CD4-positive, alpha-beta T cell treated with Interleukin-6 for 4 hours (primary cell): ENCODE measurements at places on chromosomes 2 and 18.

DNA sequence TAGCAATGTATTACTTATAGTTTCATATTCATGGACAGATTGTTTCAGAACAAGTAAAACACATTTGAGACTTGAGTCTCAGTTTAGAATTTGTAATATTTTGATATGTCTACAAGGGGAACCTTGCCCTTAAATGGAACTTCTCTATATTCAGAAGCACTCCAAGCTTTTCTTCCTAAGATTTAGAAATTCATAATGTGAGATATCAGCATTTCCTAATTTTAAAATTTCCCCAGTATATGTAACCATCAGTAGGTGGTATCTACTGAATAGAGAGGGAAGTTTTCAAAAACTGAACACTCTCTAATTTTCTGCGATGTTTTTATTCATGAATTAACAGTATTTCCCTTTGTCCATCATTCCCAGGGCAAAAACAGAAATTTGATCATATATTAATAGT is 7.6 kb downstream of the ANKRD62 start:
- DNase-seq, result no peak

DNA sequence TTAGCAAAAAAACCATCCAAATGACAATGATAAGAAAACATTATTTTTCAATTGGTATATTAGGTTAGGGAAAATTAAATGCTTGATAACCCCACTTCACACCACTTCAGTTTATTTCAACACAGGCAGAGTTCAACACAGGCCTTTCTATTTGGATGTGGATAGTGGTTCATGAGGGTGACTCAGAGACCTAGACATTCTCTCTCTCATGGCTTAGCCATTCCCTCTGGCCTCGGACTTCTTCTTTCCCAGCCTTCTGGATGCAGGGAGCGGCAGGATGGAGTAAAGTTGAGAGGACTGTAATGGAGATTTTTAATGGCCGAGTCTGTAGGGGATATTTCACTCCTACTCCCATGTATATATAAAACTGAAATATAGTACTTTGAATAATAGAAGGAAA is 109.7 kb downstream of the CTNNA2 start:
- DNase-seq, result no peak

- DNase-seq, result no peak
Measured at GRCh38 chr2:129117434-129117833, 798.8 kb upstream of the HS6ST1 start.

DNA sequence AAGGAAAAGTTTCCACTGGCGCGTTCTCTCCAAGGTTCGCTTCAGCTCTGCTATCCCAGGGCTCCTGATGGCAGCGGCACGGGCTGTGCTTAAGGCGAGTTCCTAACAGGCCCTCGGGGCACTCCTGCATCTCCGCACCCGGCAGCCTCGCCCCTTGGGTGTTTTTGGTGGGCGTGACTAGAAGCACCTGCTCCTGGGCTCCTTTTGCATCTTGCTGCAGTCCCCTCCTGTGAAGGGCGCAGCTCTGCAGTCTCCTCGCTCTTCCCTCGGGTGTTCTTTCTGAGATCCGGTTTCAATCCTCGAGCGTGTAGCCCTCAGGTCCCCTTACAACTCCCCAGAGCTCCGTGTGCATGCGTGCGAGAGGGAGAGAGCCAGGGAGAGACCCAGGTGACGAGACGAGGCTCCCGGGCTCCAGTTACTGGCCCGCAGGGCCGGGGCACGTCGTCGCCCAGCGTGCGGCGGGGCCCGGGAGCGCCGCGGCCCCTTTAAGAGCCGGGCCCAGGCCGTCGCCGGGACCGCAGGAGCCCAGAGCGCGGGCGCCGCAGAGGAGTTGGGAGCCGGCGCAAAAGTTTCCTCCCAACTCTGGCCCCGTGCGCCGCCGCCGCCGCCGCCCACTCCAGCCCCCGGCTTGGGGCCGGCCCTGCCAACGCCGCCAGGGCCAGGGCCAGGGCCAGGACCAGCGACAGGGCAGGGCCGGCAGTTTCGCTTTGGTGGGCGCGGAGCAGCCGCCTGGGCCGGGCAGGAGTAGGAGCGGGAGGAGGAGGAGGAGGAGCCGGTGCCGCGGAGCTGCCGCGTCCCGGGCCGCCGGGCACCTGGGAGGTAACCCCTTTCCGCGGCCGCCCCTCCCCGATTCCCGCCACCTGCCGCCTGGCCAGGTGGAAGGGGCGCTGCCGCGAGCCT is at the start of gene PARD3B:
Gene PARD3B, plus strand, starts transcription at position 515 of the 900 bp plus-strand sequence. CDS start 525 bp downstream, outside the sequence.
- DNase-seq, result peak; percentile 5

- DNase-seq, result no peak
Measured at GRCh38 chr18:44510390-44510789, 170.3 kb upstream of the SETBP1 start.

- peak; percentile 20 for DNase-seq
Measured at GRCh38 chr2:191014653-191015020, 666 bp upstream of the STAT1 start.

DNA sequence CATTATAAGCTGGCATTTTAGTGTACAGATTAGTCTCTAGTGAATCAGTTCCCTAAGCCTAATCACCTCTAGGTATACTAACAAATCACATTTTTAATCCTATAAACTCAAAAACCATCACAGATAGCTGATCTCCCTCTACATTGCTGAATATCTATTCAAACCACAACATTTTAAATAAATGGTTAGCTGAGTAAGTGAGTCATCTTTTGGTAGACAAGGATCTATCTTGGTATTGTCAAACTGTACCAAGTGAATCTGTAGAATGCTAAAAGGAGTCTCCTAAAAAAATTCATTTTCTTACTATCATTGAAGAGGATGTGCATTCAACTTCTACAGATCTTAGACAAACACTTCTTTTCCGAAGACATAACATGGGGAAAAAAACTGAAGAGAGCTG is 40.7 kb downstream of the INO80D start:
- no peak for DNase-seq

DNA sequence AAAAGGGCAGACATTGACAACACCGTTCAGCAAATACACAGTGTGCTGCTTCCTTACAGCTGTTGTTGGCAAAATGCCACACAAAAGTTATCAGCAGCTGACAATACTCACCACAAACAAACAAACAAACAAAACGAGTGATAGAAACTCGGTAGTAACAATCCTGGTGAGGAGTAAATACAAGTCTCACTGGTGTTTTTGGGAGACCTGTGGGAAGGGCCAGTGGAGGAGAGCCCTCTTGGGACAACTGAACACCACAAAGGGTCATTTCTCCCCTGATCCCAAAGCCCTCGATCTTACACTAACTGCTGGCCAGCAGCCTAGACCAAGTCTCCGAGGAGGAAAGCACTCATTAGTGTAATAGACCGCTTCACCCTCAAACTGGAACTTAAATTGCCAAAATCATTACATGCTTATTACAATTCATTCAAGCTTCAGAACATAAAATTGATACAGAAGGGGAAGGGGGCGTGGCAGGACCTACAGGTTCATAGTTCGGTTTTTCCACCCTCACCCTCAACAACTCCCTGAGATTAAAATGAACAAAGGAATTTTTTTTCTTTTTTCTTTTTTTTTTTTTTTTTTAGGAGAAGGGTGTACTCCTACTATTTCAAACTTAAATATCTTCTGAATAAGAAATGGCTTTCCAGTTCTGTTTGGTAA is 5.0 kb downstream of the AP1S3 start:
- DNase-seq, result no peak

DNA sequence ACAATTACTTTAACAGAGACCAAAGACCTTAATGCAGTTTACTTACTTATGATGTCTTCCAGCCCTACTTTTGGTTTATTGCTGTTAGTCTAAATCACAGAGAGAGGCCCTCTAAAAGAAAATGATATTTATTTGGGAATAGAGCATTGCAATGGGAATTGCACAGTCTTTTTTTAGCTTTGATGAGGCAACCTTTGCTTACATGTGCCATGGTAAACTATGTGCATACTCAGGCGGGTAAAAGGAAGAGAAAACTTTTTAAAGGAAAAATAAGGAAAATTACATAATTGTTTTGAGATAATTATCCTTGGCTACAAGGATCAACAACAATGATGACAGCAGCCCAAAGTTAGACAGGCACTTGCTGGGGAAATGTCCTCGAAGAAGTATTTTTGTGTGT is 78.6 kb downstream of the EFEMP1 start:
- DNase-seq, result no peak

DNA sequence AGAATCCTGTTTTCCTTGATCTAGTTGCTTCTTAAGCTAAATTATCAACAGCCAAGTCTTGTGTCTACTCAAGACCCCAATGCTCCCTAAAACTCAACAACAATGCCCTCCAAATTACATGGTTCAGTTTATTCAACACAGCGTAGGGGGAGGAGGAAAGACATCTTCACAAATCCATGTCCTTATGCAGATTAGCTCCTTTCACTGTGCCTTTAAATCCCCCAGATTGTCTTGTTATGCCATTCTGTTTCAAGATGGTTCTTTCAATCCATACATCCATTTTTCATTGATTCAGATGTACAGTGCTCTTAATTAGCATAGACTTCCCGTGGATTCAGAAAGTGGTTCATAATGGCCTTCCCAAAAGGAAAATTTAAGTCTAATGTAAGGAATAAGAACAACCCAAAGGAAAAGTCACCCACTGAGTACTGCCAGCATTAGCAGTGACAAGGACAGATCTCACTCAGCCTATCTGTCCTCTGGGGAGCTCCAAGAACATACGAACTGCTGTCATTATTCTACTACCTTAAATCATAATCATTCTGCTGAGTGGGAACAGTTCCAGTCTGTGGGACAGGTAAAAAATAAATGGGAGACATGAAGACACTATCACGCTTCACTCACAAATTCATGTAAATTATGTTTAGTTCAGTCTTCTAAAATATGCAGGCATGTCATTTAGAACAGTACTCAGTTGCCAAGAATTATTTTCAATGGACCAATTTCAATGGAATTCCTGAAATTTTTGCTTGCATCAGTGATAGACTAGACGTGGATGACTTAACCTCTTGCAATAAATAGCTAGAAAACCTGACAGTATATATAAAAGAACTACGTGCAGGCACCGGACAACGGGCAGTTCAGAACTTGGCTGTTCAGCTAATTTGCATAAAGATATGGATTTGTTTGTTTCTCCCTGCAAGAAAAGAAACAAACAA is 58.9 kb upstream of the RNU4ATAC start:
- DNase-seq, result no peak

GRCh38 chr2:116696223-116696622 is 1118.3 kb upstream of the DDX18 start:
- DNase-seq, result no peak
